ENCODE measurements at places on chromosomes 1 and 21. TPM values are rescaled to one million over a fixed set of nuclear protein-coding genes. Genes with fewer than 3 reads are reported as not detected.
A peak's percentile ranks its signal among the peaks of the same experiment; 100 is the strongest.

The CCDC27 gene
- polyA plus RNA-seq, result 0.19 TPM

The CA14 gene
- 5.6 TPM for polyA plus RNA-seq

DNA sequence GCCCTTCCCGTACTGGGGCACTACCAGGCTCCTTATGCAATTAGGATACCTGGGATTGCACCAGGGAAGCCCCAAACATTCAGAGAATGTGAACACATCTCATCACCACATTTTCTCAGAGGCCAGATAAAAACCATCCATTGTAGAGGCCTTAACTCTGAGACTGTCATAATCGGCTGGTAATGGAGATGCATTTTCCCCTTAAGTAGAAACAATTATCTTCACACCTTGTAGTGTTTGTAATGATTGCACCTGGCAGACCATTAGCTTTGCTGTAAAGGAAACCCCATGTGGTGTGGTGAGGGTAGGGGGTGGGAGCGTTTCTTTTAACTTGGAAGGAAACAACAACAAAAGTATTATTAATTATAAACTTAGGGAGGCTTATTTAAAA, 90.0 kb upstream of the TLR5 start:
- no peak for DNase-seq

DNA sequence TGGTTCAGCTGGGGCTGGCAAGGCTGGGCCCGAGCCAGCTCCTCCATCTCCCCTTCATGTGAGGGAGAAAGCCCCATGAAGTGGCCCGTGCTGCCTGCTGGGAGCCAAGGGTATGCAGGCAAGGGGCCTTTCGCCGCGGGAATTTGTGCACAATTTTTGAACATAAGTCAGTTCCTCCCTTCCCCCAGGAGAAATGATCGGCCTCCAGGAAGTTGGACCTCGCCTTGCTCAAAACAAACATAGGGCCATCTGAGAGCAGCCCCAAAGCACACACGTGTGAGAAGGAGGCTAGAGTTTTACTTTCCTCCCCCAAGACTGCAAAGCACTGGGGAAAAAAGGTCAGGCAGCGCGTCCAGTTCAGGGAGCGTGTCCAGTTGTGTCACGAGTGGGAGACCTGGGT, 64.7 kb downstream of the PRDM16 start:
- DNase-seq, result no peak

- no peak for DNase-seq
Measured at GRCh38 chr1:40877698-40878097, 15.5 kb upstream of the CITED4 start.

GRCh38 chr1:177209357-177209756, 38.6 kb downstream of the BRINP2 start:
- peak; percentile 93 for DNase-seq

All from right lung (tissue), 10 donors.